ENCODE measurements at places on chromosomes 5 and 9. TPM values are rescaled to one million over a fixed set of nuclear protein-coding genes. Genes with fewer than 3 reads are reported as not detected.

- DNase-seq: no peak
These were observed 26.4 kb upstream of the CXCL14 start for GRCh38 chr5:135605221-135605620.

- DNase-seq: no peak
These were observed 86.4 kb upstream of the MINAR2 start for GRCh38 chr5:129661366-129662035.

DNA sequence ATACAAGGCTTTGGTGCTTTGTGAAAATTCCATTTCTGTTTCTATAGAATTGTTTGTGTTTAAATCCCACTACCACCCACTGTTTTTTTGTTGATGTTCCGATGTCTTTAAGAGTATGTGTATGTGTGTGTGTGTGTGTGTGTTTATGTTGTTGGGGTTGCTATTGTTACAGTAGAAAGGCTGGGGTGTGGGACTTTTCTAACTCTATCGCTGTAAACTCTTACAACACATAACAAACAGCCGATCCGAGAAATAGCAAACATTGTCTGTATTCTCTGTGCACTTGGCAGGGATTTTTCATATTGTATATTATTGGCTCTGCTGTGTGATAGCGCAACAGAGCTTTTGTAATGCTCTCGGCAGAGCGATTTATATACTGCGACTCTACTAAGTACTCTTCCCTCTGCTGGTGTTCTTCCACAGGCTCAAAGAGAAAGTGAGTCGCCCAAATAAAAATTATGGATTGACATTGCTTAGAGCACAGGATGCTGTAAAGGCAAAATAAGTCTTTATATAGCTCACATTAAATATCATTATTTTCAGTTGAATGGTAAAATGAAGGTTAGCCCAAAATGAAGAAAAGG, 492.2 kb upstream of the ARRDC3 start:
- DNase-seq: no peak

The NR5A1 gene
- not detected for total RNA-seq

- no peak for DNase-seq
These were observed 58.3 kb downstream of the PIK3R1 start for GRCh38 chr5:68273717-68274409.

The PCDHB9 gene
- 0.71 TPM for total RNA-seq

The GPX8 gene
- 42.5 TPM for total RNA-seq

The C9orf153 gene
- total RNA-seq: not detected

- peak; percentile 66 for DNase-seq
These were observed at the start of gene GLDC for GRCh38 chr9:6645355-6646292. TSS of gene GLDC (minus strand) at chr9:6645729. CDS start at chr9:6645499, 230 bp downstream.

DNA sequence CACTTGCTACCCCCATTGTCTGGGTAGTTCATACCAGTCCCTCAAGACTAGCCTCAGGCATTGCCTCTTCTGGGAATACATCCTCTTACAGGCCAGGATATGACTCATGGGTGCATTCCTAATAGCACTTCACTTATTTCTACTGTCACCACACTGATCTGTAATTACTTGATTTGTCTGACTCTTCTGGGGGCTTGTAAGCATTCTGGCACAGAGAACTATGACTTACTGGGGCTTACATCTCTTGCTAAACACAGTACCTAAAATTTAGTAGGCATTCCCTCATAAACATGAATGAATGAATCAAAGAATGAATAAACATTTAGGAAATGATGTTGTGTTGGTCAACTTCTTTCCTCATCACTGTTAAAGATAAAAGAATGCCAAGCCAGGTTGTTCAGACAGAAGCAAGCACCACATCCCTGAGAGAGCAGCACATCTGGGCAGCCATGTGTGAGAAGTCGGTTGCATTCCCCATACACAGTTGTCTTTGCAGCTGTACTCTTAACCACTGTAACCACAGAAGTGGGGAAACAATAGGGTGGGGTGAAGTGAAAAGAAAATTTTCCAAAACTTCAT, 27.6 kb downstream of the IL7R start:
- DNase-seq: peak; percentile 81

- no peak for DNase-seq
These were observed 248.1 kb upstream of the TAS2R1 start for GRCh38 chr5:9878206-9878605.

The TMOD1 gene
- total RNA-seq: 0.08 TPM

GRCh38 chr5:176959051-176959450, 47.5 kb downstream of the UIMC1 start:
- DNase-seq: no peak

GRCh38 chr9:2574203-2574602, 47.4 kb upstream of the VLDLR start:
- no peak for DNase-seq

DNA sequence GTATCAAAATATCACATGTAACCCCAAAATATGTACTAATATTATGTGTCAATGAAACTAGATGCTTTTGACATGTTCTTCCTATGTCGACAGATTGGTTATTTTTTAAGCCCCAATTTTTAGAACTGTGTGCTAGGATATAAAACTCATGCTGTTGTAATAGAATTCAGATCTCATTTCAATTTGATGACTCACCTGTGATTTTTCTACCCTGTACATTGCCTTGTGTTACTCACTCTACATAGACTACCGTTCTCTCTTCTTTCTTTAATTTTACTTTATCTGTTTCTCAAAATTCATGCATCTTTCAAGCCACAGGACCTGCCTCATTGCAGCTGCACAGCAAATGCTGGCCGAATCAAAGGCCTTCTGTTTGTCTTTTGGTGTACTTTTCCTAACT, 284.5 kb downstream of the MAT2B start:
- no peak for DNase-seq

GRCh38 chr5:11420969-11421368, 483.3 kb downstream of the CTNND2 start:
- no peak for DNase-seq

GRCh38 chr5:67886761-67887160, 328.8 kb upstream of the PIK3R1 start:
- DNase-seq: no peak

The GHR gene
- 0.63 TPM for total RNA-seq

The RASEF gene
- 10.2 TPM for total RNA-seq

- DNase-seq: no peak
These were observed 32.4 kb upstream of the PIP5K1B start for GRCh38 chr9:68672625-68673024.

GRCh38 chr9:20984506-20984905, 46.9 kb downstream of the HACD4 start:
- no peak for DNase-seq

The WNK2 gene
- 17.1 TPM for total RNA-seq

- no peak for DNase-seq
These were observed 47.7 kb upstream of the ITGA1 start for GRCh38 chr5:52740007-52740406.

DNA sequence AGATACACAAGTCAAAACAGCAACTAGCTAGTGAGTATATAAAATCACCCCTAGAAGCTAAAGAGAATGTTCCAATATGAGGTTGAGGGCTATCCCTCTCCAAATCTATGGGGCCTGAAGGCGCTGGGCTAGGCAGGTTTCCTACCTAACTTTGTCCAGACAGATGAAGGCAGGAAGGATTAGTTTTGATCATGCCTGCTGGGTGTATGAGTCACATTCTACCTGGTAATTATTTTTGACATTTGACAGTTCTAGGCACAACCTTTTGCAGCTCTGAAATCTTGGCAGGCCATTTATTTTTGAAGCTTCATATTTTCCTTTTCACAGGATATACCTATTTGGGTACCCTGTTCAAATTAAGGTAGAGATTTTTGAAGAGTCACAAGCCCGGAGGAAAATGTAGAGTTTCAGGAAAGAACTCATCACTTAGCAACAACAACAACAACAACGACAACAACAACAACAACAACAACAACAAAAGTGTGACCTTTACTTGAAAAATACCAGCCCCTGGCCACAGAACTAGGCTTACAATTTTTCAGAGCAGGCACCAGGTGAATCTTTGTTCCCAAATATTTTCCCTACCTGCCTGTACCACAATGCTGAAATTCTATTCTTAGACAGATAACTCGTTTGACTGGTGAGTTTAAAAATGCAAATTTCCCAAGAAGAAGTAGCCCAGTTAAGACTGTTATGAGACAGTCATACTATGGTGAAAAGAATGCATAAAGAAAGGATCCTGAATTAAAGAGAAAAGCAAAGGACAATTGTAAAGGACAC, 175.5 kb upstream of the TUT7 start:
- no peak for DNase-seq

DNA sequence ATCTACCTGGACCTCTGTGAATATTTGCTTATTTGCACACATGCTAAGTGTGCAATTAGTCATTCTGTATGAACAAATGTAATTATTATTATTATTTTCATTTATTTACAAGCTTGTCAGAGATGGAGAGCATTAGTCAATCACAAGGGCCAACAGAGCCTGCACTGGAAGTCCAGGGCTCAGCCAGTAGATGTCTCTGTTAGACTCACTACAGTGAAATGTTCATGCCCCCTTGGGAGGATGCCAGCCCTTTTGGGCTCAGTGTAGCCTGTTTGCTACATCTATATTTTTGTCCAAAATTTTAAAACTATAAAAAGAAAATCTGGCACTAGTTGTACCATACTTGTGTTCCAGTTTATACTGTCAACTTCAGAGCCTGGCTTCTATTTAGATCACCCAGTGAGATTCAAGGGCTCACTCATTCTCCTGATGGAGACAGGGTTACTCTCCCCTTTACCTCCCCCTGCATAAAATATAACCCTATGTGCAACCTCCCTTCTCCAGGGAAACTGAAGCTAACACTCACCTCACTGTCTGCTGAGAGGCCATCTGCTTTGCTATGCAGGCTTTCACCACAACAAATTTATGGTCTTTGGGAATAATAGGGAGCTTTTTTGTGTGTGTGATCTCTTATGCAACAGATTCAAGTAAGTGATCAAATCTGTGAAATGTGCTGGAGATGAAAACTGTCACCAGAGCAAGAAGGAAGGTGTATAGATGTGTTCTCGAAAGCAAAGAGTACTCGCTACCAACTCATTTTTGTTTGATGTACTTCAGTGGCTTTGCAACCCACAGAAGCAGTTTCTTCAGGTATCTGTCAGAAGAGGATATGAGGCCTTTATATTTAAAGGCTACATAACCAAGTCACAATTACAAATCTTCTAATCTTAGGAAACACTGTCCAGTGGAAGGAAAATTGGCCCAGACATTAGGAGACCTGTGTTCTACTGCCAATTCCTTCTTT, 99.9 kb upstream of the TLE4 start:
- DNase-seq: no peak

GRCh38 chr5:92952243-92952642, 628.8 kb downstream of the NR2F1-AS1 start:
- DNase-seq: no peak

DNA sequence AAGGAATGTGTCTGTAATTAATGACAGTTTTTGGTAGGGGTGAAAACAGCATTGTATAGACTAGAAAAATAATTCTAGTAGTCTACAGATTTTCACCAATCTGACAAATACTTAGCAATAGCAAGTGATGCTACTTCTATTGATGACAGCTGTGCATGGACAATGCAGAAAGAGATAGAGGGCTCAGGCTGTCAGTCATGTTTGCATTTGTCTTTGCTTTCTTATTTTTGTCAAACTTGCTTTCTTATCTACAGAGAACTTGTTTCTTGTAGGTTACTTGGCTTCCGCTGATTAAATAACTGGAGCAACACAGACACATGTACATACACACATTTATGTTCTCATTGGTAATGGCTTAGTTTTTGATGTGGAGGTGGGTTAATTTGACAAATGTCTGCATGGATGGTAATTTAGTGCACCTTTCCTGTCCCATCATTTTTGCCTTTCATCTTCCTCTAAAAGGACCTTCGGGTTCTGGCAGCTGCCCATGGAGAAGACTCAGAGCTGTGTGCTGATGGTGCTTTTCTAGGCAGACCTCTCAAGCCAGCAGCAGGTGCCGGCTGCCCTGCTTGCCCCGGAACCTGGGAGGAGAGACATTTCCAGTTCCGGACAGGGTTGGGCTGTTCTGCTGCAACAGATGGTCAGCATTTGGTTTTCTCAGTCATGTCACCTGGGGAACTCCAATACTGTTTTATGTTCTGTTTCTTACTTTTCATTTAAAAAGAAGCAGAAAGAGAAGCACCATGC, 28.8 kb downstream of the CAMK4 start:
- DNase-seq: no peak

GRCh38 chr5:11791792-11792191, 112.5 kb downstream of the CTNND2 start:
- DNase-seq: no peak

The TMEFF1 gene
- 15.7 TPM for total RNA-seq

The CCDC69 gene
- 3.1 TPM for total RNA-seq

DNA sequence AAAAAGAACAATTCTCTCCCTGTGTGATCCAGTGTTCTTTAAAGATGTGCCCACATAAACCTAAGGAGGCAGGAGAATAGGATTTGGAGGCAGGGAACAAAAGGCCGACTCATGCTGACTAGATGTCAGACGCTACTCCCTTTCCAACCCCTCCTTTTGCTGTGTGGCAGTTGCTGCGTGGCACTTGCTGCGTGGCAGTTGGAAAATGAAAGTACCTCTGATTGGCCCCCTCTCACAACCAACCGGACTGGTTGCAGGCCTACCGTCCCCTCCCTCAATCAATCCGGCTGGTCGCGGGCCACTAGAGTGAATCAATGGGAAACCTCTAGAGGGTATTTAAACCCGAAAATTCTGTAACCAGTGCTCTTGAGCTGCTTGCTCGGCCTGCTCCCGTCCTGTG, 551.0 kb downstream of the KIF4B start:
- DNase-seq: no peak

- DNase-seq: peak; percentile 14
These were observed 51.3 kb upstream of the GOLPH3 start for GRCh38 chr5:32225445-32225844.

DNA sequence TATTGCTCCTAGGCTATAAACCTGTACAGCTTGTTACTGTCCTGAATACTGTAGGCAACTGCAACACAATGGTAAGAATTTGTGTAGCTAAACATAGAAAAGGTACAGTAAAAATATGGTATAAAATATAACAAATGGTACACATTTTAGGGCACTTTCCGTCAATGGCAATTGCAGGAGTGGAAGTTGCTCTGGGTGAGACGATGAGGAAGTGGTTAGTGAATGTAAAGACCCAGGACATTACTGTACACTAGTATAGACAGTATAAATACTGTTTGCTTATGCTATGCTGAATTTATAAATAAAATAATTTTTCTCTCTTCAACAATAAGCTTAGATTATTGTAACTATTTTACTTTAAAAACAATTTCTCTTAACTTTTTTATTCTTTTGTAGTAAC, 15.6 kb upstream of the ADRB2 start:
- DNase-seq: no peak

The CCL27 gene
- not detected for total RNA-seq

DNA sequence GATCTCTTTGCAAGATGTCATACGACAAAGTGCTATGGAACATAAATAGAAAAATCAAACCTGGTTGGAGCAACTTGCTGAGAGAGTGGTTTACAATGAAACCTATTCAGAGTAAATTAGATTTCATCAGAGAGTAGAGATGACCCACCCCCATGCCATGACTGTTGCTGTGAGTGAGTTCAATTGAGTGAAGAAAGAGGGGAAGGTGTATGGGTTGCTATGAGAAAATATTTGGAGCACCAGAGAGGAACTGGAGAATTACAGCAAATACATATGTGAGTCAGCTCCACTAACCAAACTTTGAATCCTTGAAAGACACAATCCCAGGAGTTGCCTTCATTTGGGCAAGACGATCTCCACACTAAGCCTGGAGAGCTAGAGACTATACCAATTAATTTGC, 217.2 kb downstream of the RFX3 start:
- DNase-seq: no peak

- DNase-seq: no peak
These were observed 55.9 kb downstream of the SNX24 start for GRCh38 chr5:122901346-122901745.

The TSTD2 gene
- total RNA-seq: 19.6 TPM

All from kidney epithelial cell (primary cell).